NCI-H1417 treated with DMSO at 0.1 percent for 48 hours (cell line): ENCODE measurements at places on chromosomes 1 and 21.

GRCh38 chr1:23202263-23202749 is 15.0 kb downstream of the HTR1D start:
- DNase-seq = no peak

- no peak for DNase-seq
These were observed 125.0 kb downstream of the KIAA0319L start for GRCh38 chr1:35432231-35432630.

DNA sequence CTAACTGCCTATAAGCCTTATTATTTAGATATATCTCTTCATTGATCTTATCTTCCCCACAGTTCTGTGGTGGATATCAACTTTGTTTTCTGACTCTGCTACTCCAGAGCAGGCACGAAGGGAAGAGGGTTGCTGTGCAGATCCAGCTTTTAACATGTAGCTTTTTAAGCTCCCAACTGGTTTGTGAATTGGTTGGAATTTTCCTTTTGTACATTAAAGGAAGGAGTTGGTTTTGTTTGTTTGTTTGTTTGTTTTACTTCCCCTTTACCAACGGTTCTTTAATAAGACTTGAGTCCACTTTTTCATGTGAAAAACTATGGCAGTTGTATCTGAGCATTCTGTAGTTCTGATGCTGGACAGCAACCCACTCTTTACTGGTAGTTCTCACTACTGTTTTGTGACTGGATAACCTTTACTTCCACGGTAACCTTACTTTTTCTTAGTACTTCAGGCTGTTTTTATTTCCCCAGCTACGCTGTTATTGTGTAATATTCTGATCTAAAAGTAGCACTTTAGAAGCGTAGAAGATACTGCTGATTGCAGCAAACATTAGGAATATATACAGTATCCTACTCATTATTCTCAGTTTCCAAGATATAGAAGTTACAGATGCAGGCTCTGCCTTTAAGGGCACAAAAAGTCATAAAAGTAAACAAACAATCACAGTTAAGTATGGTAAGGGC is 1.6 kb downstream of the GNPAT start:
- DNase-seq = no peak

GRCh38 chr1:7263021-7263960 is 478.0 kb downstream of the CAMTA1 start:
- no peak for DNase-seq

GRCh38 chr1:223244366-223245103 is 101.5 kb upstream of the TLR5 start:
- DNase-seq = no peak

GRCh38 chr1:243391355-243391754 is 135.5 kb downstream of the SDCCAG8 start:
- DNase-seq = no peak

- DNase-seq = no peak
These were observed 8.0 kb upstream of the NAV1 start for GRCh38 chr1:201530741-201531531.

- DNase-seq = no peak
These were observed 12.9 kb upstream of the STUM start for GRCh38 chr1:226535666-226536065.

DNA sequence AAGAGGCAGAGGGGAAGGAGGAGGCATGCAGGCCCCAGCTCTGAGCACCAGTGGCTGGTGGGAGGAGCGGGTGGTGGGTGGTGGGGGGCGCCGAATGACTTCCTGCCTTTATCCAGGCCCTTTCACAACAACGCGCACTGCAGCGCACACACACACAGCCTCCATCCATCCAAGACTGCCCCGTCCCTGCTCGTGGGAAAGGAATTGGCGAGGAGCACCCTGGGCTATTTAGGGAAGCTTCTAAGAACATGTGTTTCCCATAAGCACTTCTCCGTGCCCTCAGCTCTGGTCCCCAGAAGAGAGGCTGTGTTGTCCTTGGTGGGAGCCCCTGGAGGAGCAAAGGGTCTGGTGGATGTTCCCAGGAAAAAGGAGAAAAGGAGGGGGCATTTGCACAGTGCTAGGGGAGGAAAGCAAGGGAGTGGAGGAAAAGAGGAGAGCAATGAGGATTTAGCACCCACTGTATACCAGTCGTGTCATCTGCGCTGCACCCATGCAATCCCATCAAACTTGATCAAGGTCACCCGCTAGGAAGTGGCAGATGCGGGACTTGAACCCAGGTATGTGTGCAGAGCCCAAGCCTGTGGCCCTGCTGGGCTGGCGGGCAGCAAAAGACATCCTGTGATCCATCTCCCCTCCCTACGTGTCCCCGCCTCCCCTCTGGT is 28.1 kb downstream of the EPHA2 start:
- no peak for DNase-seq

DNA sequence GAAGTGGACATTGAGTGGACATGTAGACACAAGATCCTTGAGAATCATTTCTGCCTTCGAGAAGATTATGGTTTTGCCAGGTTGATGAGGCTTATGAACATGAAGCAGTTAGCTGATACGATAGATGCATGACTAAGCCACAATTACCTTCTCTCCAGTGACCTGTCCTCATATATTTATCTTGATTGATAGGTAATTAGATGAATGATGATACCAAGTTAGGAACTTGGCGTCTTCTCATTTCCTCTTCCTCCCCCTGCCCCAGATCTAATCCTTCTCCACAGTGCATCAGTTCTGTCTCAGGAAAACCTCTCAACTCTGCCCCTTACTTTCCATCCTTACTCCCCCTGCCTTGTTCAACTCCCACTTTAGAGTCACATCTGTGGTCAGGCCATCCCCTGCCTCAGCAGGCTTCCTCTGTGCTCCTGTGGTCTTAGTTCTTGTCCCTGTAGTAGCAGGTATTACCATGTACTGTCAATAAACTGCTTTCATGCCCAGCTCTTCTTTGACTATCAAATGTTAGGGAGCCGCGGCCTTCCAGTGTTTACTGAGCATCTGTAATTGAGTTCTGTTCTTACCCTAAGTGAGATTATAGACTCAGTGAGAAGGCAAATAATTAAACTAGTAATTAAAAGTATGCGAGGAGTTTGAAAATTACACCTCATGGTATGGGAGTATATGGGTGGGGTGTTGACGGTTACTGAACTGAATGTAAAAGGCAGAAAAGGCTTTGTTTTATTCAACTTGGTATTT is 5.1 kb downstream of the ST6GALNAC3 start:
- DNase-seq = peak; percentile 38
